ENCODE measurements at places on chromosomes 11 and 22. TPM values are rescaled to one million over a fixed set of nuclear protein-coding genes. Genes with fewer than 3 reads are reported as not detected.

The MPEG1 gene
- not detected for total RNA-seq

The CCDC15 gene
- total RNA-seq: 0.43 TPM

The FAM227A gene
- total RNA-seq: 2.5 TPM

The ELFN2 gene
- total RNA-seq: 0.32 TPM

The GAB4 gene
- not detected for total RNA-seq

The TCN2 gene
- 14.3 TPM for total RNA-seq

The PVALB gene
- not detected for total RNA-seq

The OR10A2 gene
- total RNA-seq: not detected

The AMPD3 gene
- 3.8 TPM for total RNA-seq

The MUC5B gene
- not detected for total RNA-seq

The GLB1L3 gene
- total RNA-seq: not detected

The C11orf86 gene
- total RNA-seq: not detected

The CST6 gene
- 0.17 TPM for total RNA-seq

The SLC22A6 gene
- total RNA-seq: not detected

The PRAME gene
- not detected for total RNA-seq

The ATG16L2 gene
- total RNA-seq: 6.4 TPM

The EXPH5 gene
- total RNA-seq: 1.5 TPM

The TMEM25 gene
- 11.2 TPM for total RNA-seq

The LRFN4 gene
- 12.3 TPM for total RNA-seq

The PKP3 gene
- total RNA-seq: 3.2 TPM

The CHRNA10 gene
- 0.43 TPM for total RNA-seq

The ADM gene
- total RNA-seq: 183 TPM

The CYB5R2 gene
- total RNA-seq: 4.4 TPM

All from bronchial smooth muscle cell (primary cell).